ENCODE measurements at places on chromosomes 4 and X.

DNA sequence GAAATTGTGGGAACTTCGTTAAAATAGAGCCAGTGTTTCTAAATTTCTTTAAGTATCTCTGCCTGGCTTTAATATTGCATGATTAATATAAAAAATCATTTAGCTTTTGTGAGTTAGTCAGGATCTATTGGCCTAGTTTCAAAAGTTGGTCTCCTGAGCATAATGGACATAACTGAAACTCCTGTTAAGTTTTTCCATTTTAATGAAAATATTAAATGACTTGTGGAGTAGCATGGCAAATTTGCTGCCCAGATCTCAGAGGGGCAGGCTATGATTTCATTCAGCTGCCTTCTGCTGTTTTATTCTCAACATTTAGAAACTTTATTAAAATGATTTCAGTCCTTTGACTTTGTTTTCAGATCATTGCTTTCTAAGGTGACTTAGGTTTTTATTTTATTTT is 962.9 kb upstream of the GRID2 start:
- DNase-seq: no peak

GRCh38 chr4:145183023-145183422 is 2.6 kb upstream of the OTUD4 start:
- DNase-seq: no peak

GRCh38 chr4:130306566-130306965 is 1210.6 kb downstream of the C4orf33 start:
- DNase-seq: no peak

DNA sequence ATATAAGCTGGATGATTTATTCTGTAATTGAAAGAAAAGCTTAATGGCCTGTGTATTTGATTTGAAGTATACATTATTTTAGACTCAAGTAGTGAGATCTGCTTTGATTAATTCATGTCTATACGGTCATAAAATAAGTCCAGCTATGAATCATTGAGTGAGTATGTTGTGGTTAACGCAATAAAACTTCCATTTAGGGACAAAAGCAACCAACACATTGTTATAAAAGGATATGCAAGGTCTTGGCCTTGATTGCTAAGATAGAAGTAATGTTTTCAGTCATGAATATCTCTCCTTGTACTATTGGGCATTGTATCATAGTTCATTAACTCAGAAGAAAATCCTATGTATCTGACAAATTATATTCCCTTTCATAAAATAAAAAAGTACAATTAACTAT is 162.1 kb downstream of the EPHA5 start:
- DNase-seq: peak; percentile 12

DNA sequence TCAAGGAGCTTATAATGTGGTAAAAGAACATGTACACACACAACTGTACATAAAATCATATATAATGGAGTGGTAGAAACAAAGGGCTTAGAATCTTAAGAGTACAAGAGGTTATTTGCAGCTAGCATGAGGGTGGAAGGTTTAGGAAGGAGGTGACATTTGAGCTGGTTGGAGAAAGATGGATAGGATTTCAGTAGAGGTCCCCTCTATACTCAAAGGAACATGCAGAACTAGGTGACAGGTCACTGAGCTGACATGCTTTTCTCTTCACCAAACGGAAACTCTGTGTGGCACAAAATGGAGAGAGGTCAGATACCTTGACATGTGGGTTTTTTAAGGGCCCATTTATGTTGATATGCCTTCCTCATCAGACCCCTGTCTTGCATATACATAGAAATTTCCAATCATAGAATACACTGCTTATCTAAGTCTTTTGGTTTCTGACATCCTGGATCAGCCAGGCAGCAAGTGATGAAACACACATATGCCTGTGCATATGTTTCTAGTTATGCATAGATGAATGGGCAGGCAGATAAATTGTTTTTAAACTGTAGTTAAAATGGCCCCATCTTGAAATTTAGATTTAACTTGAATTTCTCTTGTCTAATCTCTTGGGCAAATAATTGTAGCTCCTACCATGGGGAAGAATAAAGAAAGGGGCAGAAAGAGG is 29.3 kb downstream of the CLCN5 start:
- no peak for DNase-seq

DNA sequence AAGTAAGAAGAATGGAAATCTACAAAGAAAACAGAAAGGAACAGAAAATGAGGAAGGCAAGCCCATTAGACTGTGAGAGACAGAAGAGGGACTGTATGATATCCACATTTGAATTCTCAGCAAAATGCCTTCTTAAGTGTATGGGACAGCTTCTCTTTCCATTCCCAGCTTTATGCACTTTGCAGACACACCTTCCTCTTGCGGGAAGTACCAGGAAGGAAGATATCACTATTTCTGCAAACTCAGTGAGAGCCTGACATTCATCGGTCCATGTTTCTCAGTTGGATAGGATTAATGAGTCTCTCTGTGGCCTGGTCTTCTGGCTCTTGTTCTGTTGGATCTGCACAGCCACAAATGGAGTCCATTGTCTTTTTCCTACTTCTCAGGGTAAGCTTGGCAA is 31.6 kb upstream of the DHX15 start:
- DNase-seq: no peak

GRCh38 chr4:152785639-152786615 is 6.2 kb downstream of the ARFIP1 start:
- no peak for DNase-seq

DNA sequence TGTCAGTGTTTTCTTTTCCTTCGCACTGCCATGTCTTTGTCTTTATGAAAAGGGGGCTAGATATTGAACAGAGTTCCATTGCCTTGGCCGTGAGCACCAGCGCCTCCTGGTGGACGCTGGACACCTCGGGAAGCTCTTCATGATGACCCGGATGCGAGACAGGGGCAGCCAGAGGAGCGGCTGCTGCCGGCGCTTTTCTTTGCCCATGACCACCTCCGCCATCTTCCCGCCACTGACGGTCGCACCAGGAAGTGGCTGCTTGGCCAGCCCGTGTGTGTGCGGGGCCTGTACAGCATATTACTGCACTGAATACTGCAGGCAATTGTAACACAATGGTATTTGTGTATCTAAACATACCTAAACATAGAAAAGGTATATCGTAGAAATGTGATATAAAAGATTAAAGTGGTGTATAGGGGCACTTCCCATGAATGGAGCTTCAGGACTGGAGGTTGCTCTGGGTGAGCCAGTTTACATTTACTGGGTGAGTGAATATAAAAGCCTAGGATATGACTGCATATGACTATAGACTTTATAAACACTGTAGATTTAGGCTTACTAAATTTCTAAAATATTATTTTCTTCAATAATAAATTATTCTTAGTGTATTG is 15.8 kb upstream of the GRIA2 start:
- DNase-seq: no peak

DNA sequence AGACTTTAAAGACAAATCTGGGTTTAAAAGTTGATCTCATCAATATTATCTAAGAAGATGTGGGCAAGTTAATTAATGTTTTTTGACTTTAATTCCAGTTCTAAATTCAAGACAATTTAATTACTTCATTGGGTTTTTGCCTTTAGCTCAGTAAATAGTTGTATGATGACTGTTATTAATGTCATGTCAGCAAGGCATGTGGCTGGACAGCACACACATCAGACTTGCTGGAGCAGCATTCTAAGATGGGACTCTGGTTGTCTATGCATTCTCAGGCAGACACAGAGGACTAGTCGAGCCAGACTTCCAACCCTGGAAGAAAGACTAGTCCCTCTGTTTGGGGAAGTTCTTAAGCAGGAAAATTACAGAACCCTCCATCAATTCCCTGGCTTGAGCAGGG is 180.7 kb upstream of the GK2 start:
- DNase-seq: no peak

- no peak for DNase-seq
These were observed 1673.8 kb upstream of the AGA start for GRCh38 chr4:179116011-179116410.

DNA sequence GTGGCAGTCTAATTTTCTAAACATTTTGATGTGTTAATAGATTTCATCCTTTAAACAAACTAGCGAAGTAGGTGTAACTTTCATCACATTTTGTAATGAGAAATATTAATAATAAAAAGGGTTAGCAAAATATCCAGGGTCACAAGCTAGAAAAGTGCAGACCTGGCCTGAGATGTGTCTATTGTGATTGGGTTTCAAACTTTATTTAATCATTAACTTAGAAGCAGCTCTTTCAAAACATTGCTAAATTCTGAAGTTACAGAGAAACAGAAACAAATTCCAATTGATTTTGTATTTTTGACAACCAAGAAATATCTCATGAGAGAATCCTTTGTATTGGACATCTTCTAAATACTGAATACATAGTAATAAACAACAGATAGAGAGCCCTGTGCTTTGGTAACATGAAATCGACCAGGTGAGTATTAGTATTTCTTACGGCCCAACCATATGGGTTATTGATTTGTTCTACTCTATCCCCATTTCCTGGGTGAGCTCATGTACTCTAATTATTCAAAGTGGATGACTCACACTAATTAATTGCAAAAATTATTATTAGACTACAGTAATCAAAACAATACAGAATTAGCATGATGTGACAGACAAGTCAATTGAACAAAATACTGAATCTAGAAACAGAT is 1093.8 kb upstream of the AGA start:
- DNase-seq: no peak

GRCh38 chr4:2273657-2274319 is 11.9 kb upstream of the MXD4 start:
- DNase-seq: no peak

DNA sequence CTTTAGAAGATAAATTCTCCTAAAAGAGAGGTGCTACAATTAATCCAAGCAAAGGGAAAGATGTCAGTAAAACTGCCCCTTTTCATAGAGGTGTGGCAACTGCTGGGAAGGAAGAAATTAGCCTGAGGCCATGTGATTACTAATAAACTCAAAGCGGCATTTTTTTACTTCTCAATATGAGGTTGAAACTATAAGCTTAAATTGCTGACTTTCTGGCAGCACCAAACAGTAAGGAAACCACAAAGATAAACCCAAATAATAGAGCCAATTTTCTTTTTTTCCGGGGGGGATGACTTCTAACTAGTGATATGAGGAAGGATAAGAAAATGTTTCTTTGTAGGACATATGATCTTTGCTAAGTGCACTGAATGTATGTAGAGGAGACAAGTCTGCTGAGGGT is 30.9 kb downstream of the AR start:
- DNase-seq: no peak

- DNase-seq: no peak
These were observed 25.4 kb downstream of the SOWAHB start for GRCh38 chr4:76872556-76872955.

DNA sequence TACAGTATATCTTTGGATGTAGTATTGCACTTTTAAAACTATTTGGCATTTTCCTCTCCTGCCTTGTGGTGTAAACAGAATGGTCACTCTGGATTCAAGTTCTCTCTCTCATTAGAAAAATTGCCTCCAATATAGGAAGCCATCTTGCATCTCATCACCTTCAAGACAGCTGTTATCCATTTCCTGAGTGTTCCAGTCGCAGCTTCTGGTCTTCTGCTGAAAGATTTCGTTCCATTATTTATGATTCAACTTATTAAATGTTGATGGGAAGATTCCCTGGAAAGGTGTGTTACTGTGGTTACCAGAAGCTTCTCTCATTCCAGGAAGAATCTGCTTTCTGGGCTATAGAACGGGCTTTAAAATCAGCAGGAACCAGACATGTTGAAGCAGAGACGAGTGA is 568.3 kb upstream of the SLIT2 start:
- no peak for DNase-seq

DNA sequence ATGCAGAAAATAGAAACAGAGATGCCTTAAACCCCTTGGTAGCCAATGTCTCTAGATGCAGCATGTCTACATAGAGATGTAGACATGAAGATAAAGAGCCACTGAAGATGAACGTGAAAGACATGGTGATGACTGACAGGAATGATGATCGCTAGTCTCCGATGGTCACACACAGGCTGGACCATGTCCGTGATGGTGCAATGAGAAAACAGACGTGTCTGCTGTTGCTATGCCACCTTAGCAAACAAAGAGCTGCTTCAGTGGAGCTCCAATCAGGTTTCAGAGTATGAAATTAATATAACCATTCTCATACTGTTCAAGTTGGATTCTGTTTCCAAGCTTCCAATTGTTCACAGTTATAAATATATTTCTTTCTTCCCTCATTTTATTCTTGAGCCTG is 256.5 kb downstream of the CAMK2D start:
- DNase-seq: no peak

GRCh38 chr4:153141238-153141637 is 63.0 kb upstream of the TRIM2 start:
- DNase-seq: no peak

- DNase-seq: no peak
These were observed 231.0 kb downstream of the ADGRL3 start for GRCh38 chr4:61431131-61431530.

GRCh38 chr4:89829470-89830138 is 7.4 kb downstream of the SNCA start:
- no peak for DNase-seq

- DNase-seq: peak; percentile 45
These were observed 152.6 kb downstream of the GASK1B start for GRCh38 chr4:158020176-158020575.

DNA sequence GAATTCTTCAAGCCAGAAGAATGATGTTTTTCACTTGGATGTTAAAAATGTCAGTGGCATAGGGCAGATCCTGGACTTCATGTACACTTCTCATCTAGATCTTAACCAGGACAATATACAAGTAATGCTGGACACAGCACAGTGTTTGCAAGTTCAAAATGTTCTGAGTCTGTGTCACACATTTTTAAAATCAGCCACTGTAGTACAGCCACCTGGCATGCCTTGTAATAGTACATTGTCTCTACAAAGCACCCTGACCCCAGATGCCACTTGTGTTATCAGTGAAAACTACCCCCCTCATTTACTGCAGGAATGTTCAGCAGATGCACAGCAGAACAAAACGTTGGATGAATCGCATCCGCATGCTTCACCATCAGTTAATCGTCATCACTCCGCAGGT is 11.9 kb downstream of the ZBTB49 start:
- no peak for DNase-seq

DNA sequence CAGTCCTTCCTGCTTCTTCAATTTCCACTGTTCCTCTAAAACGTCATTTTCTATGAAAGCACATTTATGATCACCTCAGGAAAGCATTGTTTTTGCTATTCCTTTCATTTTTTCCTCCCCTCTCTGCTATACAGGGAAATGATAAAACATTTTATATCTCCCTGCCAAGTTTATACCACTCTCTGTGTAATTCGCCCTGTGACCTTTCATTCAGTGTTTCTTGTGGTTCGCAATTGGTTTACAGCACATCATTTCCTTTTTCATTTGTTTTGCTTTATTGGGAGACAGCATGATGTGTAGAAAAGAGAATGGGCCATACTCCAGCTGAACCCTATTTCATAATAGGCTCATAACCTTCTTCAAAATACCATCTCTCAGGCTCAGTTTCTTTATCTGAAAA is 99.9 kb upstream of the RAPGEF2 start:
- DNase-seq: no peak

All from HTR-8/SVneo (cell line).